ENCODE measurements at places on chromosomes 7 and 10.

GRCh38 chr10:83083831-83084230, 1055.5 kb upstream of the GHITM start:
- peak; percentile 56 for DNase-seq

- DNase-seq, result no peak
These were observed 19.2 kb downstream of the AKR1C8 start for GRCh38 chr10:5165738-5166137.

GRCh38 chr10:13736506-13736905, 149.7 kb downstream of the PRPF18 start:
- no peak for DNase-seq

DNA sequence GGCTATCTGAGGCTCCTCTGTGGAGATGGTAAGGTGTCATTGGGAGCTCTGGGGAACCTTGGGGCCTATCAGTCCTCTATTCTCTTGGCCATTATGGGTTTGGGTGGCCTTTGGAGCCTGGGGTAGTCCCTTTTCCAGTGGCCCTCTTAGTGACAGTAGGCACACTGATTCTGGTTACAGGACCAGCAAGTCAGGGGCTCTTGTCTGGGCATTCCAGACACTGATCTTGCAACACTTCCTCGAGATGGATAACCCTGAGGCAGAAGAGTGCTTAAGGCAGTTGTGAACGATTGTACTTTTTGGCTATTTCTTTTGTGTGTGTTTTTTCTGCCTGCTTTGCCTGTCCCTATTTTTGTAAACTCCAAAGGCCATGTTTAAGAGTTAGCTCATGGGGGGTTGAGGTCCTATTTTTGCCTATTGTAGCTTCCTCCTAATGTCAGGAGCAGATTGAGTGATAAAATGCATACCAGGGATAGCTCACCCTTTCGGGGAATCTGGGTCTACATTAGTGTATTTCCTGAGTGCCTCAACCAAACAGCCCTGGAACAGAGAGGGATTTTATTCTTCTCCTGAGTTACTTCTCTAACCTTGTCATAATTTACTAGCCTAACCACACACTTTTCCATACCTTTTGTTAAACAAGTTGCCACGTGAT, 61.2 kb downstream of the PRKAR2B start:
- DNase-seq, result no peak

Measured in hippocampal formation (tissue), 2 donors.